ENCODE measurements at places on chromosomes 7 and 10.

- peak; percentile 32 for DNase-seq
These were observed 118.1 kb upstream of the EGR2 start for GRCh38 chr10:62934258-62934657.

GRCh38 chr10:26690731-26691475, 6.6 kb upstream of the PDSS1 start:
- DNase-seq: no peak

- no peak for DNase-seq
These were observed 7.8 kb downstream of the ADRA2A start for GRCh38 chr10:111084366-111085255.

- no peak for DNase-seq
These were observed 25.0 kb upstream of the FZD1 start for GRCh38 chr7:91239171-91239604.

DNA sequence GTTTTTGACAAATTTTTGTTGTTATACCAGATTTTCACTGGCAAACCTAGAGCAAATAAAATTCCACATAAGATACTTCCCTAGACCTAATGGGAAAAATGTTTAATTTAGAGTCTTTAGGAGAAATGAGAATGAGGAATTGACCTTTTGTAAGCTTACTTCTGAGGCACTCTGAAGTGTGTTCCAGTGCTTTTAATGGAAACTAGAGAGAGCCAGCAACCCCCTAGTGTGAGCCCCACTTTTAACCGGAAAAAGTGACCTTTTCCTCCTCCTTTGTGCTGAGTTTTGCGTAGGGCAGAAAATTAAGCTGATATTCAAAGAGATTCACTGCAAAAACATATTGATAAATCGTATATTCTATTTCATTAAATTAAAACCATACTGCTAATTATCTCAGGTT, 5.2 kb downstream of the IKZF1 start:
- no peak for DNase-seq

- no peak for DNase-seq
These were observed 15.2 kb downstream of the BRAT1 start for GRCh38 chr7:2540133-2540532.

Data from neural crest cell (in vitro differentiated cells).